ENCODE measurements at places on chromosomes 12 and 14. TPM values are rescaled to one million over a fixed set of nuclear protein-coding genes. Genes with fewer than 3 reads are reported as not detected.

DNA sequence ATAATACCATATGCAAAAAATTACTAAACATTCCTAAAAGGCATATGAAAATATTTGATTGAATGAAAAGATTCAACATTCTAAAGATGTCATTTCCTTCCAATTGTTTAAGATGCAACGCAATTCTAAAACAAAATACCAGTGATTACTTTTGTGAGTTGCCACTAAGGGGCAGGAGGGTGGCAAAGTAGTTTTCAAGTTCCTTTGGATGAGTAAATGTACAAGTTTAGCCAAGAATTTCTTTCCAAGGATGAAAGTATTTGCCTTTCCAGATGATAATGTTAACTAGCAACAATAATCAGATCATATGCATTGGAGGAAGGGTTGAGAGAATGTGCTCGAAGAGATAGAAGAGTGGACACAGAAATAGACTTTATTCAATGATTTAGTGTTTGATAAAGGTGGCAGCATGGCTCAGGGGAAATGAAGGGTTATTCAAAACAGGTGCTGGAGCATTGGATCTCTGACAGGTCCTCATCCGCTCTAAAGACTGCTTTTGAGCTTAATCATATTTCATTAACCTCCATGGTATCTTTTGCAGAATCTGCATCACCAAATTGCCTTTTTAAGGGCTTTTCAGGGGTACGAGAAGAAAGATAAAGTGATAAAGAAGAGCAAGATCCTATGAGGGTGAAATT, 678.5 kb upstream of the TBX3 start:
- H3K4me1 ChIP-seq: no peaks in the 10 kb centered on the region
- no peak overlapping the region for H3K27ac ChIP-seq
- no peak overlapping the region for H3K4me3 ChIP-seq
- H3K27me3 ChIP-seq: no peaks in the 10 kb centered on the region
- no peaks in the 10 kb centered on the region for H3K36me3 ChIP-seq

GRCh38 chr14:42378274-42378673, 771.6 kb downstream of the LRFN5 start:
- H3K4me3 ChIP-seq: no peak overlapping the region
- H3K27me3 ChIP-seq: no peaks in the 10 kb centered on the region
- H3K4me1 ChIP-seq: no peaks in the 10 kb centered on the region
- no peaks in the 10 kb centered on the region for H3K36me3 ChIP-seq
- no peak overlapping the region for H3K27ac ChIP-seq

DNA sequence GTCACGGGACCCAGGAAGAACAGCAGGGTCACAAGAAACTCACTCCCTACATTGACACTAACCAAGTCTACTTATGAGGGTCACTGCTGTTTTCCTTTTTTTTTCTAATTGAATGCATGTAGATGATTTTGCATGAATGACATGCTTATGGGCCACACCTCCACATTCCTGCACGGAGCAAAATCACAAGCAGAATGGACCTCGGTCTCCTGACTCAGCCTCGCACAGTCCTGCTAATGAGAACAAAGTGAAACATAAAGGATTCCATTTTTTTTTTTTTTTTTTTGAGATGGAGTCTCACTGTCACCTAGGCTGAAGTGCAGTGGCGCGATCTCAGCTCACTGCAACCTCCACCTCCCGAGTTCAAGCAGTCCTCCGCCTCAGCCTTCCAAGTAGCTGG, 12.3 kb downstream of the SCARB1 start:
- H3K4me3 ChIP-seq: no peak overlapping the region
- no peak overlapping the region for H3K27ac ChIP-seq
- H3K27me3 ChIP-seq: no peaks in the 10 kb centered on the region
- H3K36me3 ChIP-seq: no peaks in the 10 kb centered on the region
- no peak for DNase-seq
- no peaks in the 10 kb centered on the region for H3K4me1 ChIP-seq

The WDHD1 gene
- 4.0 TPM for total RNA-seq

- H3K36me3 ChIP-seq: no peaks in the 10 kb centered on the region
- H3K27me3 ChIP-seq: no peaks in the 10 kb centered on the region
- H3K27ac ChIP-seq: no peak overlapping the region
Measured at GRCh38 chr12:26273811-26274210, 78.4 kb downstream of the SSPN start.

Measured in CD4-positive, alpha-beta memory T cell (primary cell).